HS-5 (cell line): ENCODE measurements at places on chromosomes 12 and 14.

GRCh38 chr12:93413064-93413463 lies 28.7 kb downstream of the UBE2N start:
- no peak for DNase-seq

GRCh38 chr14:38226366-38226765 lies 18.7 kb downstream of the SSTR1 start:
- no peak for DNase-seq

- no peak for DNase-seq
Measured at GRCh38 chr14:60904381-60904780, 76.5 kb downstream of the TRMT5 start.

DNA sequence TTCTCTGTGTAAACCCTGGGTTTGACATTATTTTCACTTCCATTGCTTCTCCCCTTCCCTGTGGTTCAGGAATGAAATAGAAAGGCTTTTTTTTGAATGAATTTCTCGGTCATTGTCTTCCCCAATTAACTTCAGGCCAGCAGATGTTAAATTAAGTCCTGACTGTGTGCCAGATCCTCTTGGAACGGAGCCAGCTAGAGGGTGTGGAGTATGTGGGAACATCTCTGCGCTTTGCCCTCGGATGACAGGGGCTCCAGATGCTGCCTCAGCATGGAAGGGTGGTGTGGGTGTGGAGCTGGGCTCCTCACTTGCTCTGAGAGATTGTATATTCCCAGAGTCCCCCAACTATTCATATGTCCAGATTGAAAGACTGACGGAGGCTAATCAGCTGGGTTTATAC lies 13.1 kb downstream of the KRT85 start:
- DNase-seq = no peak

DNA sequence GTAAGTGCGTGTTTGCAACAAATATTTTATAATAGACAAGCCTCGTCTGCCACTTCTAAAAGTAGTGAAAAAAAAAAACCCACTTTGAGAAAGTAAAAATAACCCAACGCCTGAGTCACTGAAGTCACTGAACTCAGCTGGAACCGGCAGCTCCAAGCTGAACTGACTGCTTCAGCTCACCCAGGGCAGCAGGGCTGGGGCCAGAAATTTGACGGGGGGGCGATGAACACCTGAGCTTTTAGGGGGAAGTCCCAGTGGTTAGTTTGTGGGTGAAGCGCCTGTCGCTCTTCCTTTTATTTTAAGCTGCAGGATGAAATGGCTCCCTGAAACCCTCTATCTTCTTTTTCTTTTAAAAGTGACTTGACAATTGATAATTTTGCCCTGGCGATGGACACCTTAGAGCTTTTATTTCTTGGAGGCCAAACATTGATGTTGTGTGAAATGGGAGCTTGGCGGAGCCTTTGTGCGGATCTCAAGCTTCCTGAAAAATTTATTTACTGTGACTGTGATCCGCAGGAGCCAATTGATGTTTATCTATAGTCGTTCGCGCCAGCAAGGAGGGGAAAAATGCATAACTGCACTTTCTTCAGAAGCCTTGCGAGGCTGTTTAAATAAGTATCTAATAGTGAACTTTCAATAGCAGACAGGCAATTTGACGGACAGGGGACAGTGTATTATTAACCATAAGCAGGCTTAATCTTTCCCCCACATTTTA lies 173.2 kb upstream of the MYL2 start:
- DNase-seq = no peak

DNA sequence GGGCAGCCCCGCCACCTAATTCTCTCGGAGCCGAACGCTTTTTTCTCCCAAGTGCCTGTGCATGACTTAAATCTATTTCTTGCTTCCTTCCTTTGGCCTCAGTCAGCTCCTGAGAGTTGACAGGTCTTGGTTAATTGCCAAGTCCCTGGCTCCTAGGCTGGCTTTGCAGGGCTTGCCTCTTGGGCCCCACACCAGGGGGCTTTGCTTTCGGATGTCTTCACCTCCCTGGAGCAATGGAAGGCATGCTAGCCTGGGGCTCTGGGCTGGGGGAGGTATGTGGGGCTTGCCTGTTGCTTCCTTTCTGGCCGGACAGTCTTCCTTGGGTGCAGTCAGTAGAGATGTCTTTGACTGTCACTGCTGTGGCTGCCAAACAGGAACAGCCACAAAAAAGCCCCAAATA lies 2.2 kb upstream of the KRT80 start:
- no peak for DNase-seq

DNA sequence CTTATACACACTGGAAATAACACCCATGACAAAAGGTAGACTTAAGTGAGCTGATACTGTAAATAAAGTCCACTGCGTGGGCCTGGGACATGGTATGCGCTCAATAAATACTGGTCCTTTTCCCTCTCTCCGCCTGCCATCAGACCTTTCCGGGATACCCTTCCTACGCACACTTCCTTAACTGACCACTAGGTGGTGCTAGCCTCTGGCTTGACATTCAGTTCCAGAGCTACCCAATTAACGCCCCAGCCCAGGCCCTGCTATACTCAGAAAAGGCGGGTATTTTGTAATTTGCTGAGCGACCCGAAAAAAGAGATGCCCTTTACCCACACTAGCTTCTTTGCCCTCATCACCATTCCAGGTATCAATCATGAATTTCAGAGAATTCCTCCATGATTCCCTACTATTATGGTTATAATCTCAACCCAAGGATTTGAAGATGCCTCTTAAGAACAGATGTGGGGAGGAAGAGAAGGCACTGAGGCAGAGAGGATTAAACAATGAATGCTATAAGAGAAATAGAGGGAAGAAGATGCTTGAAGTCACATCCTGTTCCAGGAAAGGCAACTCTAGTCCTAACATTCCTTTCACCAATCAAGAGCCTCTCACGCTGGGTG lies 3.9 kb upstream of the LRP1 start:
- DNase-seq = no peak

DNA sequence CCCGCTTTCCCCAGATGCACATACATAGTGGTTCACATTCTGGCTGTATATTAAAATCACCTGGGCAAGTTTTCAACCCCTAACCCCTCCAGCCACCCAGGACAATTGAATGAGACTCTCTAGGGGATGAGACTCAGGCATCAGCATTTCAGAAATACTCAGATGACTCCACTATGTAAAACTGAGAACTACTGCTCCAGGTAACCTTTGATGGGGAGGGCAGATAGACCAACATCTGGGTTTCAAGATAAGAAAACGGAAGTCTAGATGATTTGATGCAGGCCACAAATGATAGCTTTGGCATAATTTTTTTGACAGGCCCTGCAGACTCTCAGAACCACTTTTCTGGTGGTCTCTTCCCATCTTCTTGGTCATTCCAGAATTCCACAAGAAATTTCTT lies 341.1 kb downstream of the EMP1 start:
- no peak for DNase-seq

- DNase-seq = peak; percentile 55
Measured at GRCh38 chr14:24741871-24742270, 107.9 kb upstream of the GZMB start.

DNA sequence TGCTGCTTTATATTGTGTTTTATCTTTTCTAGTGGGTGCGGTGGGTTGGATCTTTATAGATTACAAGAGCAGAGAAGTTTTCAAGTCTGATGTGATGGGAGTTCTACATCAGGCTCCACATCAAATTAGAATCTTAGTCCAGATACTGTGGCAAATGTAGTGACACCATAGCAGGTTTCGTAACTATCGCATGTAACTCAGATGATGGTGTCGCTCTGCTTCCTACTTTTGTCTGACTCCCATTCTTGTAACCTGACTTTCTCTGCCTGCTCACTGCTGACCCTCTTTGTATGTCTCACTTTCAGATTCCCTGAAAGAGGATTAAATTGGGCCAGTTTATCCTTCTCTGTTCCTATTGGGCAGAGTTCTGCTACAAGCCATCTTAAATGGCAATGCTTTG lies 22.8 kb upstream of the FBXO34 start:
- DNase-seq = no peak

DNA sequence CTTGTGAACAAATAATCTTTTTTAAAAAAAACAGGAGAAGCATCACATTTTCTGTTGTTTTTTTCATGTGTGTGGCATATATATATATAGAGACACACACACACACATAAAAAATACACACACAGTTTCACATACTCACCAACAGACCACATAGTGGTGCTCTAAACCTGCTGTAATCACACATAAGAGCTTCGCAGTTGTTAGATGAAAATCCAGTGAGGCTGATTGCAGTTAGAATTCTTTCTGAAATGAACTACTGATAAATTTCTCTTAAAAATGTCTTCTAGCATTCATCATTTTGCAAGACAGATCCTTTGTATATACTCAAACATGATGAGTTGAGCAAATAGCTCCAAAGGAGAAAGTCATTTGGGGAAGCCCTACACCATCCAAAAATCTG lies 434.3 kb upstream of the STXBP6 start:
- DNase-seq = no peak

- DNase-seq = no peak
Measured at GRCh38 chr12:79371226-79371625, 319.5 kb downstream of the PAWR start.

GRCh38 chr12:95440401-95440800 lies 33.6 kb upstream of the METAP2 start:
- DNase-seq = peak; percentile 20

GRCh38 chr12:68231691-68232090 lies 6.1 kb upstream of the IL26 start:
- no peak for DNase-seq

GRCh38 chr14:105323663-105324062 lies 9.1 kb downstream of the PACS2 start:
- no peak for DNase-seq

DNA sequence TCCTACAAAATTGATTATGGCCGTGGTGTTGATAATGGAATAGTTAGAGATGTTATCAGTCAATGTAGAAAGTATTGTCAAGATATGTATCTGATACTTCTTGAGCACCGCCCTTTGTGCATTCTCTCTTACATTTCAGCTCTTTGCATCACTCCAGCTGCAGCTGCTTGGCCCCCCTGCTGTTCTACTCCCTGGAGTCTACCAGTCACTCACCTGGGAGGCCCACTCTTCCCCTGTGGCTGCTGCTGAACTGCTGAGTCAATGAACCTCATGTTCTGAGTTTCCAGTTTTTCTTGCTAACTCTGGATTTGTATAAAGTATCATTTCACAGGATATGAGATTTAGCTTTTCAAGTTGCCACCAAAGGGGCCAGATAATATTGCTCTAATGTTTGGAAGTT lies 312.8 kb upstream of the SLC16A7 start:
- DNase-seq = no peak

- no peak for DNase-seq
Measured at GRCh38 chr14:51967521-51967920, 21.8 kb upstream of the RTRAF start.

GRCh38 chr14:87526731-87527130 lies 466.3 kb downstream of the GALC start:
- no peak for DNase-seq

DNA sequence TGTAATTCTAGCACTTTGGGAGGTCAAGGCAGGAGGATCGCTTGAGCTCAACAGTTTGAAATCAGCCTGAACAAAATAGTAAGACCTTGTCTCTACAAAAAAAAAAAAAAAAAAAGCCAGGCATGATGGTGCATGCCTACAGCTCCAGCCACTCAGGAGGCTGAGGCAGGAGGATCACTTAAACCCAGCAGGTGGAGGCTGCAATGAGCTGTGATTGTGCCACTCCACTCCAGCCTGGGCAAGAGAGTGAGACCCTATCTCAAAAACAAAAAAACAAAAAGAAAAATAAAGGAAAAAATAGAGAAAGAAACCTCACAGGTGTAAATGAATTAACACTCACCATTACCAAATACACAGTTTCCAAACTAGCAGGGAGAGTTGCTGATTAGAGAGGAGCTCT lies 34.2 kb upstream of the TUBA1A start:
- no peak for DNase-seq

DNA sequence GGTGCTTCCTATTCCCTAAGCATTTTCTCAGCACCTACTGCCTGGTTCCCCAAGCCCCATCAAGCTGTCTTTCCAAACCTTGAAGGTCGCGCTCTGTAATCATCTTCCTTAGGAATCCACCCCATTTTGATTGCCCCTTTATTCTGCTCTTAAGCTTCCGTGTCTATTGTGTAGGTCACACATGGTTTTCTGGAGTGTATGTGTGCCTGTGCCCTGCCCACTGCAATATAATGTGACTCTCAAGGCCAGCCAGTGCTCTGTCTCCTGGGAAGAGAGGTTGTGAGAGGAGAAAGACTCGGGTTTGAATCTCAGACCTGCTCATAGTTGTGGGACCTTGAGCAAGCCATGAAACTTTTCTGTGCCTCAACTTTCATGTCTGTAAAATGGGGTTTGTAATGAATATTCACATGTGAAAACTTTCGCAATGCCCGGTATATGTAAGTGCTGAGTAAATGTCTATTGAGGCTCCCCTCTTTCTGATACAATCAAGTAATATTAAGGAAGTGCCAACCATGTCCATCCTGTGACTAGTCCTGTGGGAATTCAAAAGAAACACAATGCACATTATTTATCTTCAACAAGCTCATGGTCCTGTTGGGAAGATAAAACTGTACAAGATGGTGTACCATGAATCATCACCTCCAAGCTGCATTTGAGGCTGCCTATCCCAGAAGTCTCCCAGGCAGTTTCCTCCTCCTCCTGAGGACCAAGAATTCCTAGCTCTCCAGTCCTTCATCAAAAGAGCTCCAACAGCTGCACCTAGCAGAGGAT lies 774 bp upstream of the KRT75 start:
- DNase-seq = no peak

GRCh38 chr14:101249676-101250036 lies 311.6 kb upstream of the DIO3 start:
- no peak for DNase-seq

- no peak for DNase-seq
Measured at GRCh38 chr12:33690562-33690961, 250.9 kb upstream of the SYT10 start.

DNA sequence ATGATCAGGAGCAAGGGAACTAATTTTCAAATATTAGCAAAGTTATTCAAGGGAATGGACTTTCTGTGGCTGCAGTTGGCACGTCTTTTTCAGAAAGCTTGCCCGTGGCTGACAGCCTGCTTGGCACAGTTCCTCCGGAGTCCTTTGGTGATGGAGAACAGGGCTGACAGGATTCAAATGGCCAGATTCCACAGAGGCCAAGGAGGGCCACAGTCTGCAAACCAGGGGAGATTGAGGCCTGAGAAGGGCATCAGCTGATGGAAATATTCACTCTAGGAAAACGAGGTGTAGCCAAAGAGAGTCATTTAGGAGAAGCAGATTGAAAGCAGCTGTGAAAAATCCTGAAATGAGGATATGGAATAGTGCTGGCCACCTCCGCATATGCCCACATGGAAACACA lies 178.3 kb downstream of the EMP1 start:
- DNase-seq = no peak

DNA sequence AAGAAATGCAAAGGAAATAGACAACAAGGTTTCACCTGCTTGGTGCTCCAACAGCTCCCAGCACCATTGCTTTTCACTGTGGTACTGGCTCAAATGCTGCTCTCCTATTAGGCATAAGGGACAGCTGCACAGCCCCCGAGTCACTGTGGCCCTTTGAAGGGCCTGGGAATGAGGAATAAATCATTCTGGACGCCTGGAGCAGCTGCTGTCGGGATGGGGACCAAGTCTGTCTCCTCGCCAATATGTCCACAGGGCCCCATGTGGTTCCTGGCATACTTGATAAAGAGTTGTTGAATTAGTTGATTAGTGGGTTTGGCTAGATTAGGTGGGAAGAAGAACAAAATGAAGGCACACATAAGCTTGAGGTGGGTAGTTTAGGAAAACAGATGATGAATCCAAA lies 13.1 kb upstream of the NGB start:
- no peak for DNase-seq
